ENCODE measurements at places on chromosomes 2 and 18.
A peak's percentile ranks its signal among the peaks of the same experiment; 100 is the strongest.

GRCh38 chr2:203846490-203847105 is 21.0 kb upstream of the CTLA4 start:
- DNase-seq: no peak

DNA sequence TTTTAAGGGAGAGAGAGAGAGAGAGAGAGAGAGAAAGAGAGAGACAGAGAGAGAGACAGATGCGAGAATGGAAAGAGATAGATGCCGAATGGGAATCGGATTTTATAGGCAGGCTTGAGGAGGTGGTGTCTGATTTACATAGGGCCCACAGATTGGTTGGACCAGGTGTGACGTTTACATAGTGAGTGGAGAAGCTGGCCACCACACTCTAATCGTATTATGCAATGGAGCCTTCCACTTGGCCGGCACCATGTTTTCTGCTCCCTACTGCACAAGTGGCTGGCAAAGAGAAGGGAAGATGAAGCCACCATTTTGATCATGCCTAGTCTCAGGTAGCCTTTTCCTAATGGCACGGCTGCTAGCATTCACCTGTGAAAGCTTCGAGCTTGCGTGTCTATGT is 33.9 kb downstream of the CD8B2 start:
- DNase-seq: no peak

DNA sequence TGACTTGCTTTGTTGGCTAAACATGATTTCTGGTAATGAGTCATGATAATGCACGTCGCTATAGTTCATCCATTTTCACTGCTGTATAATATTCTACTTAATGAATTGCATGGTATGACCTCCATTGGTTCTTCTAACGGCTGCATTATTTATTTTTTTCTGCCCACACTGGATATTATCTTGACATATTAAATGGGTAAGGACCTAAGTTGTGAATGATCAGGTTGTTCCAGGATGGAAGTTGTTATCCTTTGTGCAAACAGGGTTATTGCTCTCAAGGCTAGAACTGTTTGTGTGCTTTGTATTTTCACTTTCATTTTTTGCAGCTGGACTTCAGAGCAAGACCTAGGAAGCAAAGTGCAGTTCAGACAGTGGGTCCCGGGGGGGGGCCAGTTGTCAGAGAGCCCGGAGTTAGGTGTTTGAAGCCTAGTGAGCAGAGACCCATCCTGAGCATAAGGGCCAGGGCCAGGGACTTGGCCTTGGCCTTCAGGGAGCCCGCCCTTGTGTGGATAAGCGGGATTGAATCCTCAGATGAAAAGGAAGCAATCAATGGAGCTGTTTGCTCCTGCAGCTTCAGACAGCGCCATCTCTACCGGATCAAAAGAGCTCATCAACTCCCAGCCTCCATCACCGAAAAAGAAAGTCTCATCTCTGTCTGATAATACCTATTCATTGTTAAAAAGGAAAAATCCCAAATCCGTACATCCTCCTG is 48.2 kb downstream of the AGAP1 start:
- no peak for DNase-seq

DNA sequence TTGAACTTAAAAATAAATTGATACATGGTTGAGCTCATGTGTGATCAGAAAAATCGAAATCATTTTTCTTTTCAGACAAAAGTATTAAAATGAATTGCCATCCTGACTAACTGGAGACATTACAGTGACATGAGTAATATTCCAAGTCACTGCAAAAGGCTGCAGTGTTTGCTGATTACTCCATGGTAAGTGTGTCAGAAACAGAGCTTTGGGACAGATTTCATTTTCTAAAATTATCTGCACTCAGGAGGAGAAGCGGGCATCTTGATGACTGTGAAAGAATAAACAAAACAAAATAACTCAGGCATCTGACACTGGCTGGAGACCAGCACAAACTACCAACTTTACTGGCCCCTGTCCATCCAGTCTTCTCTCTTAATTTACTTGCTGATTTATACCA is 312.3 kb upstream of the PIK3C3 start:
- DNase-seq: no peak

GRCh38 chr2:113134717-113135116 is 7.3 kb downstream of the IL1RN start:
- no peak for DNase-seq

GRCh38 chr2:156709091-156709490 is 272.9 kb downstream of the GPD2 start:
- DNase-seq: no peak

DNA sequence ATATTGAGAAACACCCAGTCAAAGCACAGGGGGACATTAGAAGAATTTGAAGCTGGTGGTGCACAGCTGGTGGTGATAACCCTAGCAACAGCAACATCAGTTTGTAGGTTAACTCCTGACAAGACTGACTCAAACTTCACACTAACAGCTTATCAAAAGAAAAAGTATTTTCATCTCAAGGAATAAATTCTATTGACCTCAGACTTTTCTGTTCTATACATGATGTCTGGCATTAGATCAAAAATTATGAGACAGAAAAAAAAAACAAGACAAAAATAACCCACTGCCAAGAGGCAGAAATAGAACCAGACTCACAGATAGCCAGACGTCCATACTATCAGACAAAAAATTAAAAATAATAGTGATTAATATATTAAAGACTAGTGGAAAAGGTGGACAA is 126.1 kb downstream of the COL6A3 start:
- DNase-seq: no peak

DNA sequence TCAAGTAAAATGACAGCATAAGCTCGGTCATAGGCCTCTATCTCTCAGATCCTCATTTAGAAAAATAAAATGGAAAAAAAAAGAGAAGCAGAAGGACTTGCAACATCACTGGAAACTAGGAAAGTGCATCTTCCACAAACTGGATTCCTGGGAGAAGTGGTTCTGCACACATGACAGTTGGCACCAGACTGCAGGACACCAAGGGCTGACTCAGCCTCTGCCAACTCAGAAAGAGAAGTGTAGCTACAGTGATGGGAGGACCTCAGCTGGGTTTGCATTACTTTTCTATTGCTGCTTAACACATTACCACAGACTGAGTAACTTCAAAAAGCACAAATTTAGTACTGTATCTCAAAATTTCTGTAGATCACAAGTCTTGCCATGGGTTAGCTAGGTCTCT is 409.5 kb upstream of the GCFC2 start:
- no peak for DNase-seq

GRCh38 chr2:181411105-181411849 is 45.9 kb upstream of the ITGA4 start:
- peak; percentile 58 for DNase-seq

GRCh38 chr2:66412874-66413273 is 22.1 kb upstream of the MEIS1 start:
- DNase-seq: no peak

GRCh38 chr18:48152549-48152948 is 222.1 kb upstream of the SMAD2 start:
- DNase-seq: no peak

GRCh38 chr2:237661270-237661669 is 33.9 kb downstream of the LRRFIP1 start:
- DNase-seq: no peak

DNA sequence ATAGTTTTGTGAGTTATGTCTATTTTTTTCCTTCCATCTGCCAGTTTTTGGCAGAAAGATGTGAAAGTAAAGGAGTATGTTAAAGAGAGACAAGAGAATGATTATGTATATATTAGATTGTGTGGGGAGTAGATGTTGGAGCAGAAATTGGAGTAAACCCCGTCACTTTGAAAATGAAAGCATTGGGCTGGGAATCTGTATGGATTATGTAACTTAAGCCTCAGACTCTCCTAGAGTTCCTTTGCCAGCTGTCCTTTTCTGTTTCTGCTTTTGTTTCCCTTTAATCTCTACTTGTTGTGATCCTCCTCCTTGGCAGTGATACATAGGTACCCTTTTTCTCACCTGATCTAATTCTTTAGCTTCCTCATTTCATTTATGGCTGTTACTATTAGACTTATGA is 19.2 kb downstream of the CCDC138 start:
- DNase-seq: no peak

DNA sequence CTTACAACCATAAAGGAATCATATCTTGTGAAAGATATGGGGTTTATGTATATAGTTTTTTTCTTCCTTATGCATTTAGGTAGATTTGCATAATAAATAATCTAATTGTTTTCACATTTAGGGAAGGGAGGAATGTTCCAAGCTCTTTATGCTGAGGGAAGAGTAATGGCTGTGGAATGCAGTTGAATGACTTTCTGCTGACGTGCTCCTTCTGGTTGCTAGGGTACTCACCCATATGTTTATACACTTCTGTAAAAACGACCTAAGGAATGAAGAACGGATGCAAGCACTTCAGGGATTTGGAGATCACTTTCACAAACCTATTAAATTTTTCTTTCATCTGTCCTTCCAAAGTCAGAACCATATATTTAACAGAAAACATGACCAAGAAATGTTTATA is 29.2 kb upstream of the PPP4R1 start:
- DNase-seq: no peak

DNA sequence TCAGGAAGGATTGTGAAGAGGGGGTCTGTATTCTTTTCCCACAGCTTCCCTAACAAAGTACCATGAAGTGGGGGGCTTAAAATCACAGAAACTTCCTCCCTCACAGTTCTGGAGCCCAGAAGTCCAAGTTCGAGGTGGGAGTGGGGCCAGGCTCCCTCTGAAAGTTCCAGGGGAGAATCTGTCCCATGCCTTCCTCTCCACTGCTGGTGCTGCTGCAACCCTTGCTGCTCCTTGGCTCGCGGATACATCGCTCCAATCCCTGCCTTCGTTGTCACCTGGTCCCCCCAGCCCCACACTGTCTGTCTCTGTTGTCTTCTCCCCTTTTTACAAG is 134.1 kb downstream of the DDX1 start:
- no peak for DNase-seq

GRCh38 chr18:76314496-76314895 is 180.5 kb downstream of the ZNF516 start:
- no peak for DNase-seq

DNA sequence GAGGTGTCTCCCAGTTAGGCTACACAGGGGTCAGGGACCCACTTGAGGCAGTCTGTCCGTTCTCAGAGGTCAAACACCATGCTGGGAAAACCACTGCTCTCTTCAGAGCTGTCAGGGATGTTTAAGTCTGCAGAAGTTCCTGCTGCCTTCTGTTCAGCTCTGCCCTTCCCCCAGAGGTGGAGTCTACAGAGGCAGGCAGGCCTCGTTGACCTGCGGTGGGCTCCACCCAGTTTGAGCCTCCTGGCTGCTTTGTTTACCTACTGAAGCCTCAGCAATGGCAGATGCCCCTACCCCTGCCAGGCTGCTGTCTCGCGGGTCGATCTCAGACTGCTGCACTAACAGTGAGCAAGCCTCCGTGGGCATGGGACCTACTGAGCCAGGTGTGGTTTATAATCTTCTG is 346.3 kb downstream of the CELF4 start:
- no peak for DNase-seq

DNA sequence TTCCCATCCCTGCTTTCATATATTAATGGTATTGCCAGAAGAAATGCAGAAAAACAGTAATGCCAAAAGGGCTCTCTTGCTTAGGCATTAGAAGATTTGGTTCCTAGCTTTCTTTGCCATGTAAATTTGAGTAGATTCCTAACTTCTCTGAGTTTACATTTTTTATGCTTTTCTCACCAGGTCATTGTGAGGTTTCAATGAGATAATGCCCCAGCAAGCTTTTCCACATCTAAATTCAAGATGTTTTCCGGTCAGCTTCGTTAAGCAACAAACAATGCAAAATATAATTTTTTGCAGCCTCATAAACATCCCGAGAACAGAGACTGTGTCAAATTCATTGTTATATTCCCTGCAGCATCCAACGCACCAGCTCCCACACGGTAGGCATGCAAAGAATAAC is 44.9 kb downstream of the NCKAP5 start:
- no peak for DNase-seq

DNA sequence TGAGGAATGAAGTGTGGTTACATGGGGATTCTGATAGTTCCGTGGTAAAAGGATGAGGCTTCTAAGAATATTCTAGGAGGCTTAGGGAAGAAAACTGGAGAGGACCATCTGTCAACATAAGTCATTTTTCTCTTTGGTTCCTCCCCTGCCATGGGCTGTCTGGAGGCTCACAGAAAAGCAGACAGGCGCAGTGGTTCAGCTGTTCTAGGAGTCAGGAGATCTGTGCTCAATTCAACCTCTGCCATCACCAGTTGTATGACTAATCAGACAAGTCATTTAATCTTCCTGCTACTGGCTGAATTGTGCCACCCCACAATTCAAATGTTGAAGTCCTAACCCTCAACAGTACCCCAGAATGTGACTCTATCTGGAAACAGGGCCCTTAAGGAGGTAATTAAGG is 36.4 kb downstream of the ADAM17 start:
- no peak for DNase-seq

- DNase-seq: no peak
These were observed 71.4 kb downstream of the COPS8 start for GRCh38 chr2:237156857-237157779.

DNA sequence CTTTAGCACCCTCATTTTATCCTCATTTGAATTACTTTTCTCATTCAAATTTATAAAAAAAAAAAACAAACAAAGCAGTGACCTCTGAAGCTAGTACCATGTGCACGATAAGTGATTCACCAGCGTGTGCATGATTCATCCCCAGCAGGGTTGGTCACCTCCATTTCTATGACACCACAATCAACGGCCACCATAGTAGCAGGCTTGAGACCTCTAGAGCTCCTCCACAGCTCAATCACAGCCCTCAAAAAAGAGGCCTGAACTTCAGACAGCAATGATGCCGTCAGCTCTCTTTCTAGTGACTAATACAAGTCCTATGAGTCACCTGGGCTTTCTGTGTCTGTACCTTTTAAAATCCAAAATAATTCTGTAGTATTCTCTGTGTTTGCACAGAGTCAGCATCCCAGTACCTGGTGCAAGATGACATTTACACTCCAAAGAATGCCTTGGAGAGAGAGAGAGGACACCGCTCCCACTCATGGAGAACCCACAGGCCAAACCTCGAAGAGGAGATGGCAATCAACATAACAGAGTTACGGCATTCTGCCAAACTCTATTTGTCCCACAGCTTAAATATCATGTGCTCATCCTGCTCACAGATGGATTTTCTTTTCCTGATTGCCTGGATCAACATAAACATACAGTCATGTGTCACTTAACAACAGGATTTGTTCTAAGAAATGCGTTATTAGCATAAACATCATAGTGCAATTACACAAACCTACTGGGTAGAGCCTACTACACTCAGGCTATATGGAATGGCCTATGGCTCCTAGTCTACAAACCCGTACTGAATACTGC is 58.7 kb downstream of the L3MBTL4 start:
- DNase-seq: no peak

Measured in NCI-H1105 (cell line).